ENCODE measurements at places on chromosomes 2 and 18. TPM values are rescaled to one million over a fixed set of nuclear protein-coding genes. Genes with fewer than 3 reads are reported as not detected.

GRCh38 chr18:9066817-9067306, 35.6 kb upstream of the NDUFV2 start:
- no peak for DNase-seq

GRCh38 chr2:6992794-6993228, 75.6 kb downstream of the RNF144A start:
- DNase-seq = no peak

- DNase-seq = no peak
These were observed 28.6 kb upstream of the CLASP1 start for GRCh38 chr2:121677855-121678254.

DNA sequence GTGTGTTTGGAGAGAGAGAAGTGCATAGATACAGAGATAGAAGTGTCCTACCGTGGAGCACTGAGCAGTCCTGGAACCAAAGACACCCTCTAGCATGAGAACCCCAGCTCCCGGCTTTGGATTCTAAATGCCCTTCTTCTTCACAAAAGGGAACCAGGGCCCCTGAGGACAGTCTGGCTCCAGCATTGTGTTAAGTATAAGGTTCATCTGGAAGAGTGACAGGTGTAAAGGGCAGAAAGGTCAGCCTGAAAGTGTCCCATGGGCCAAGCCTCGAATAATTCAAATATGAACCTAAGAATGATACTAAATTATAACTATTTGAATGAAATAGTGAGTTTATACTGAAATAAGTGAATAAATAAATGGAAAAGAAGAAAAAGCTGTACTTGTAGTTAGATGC, 109.7 kb downstream of the SNTG2 start:
- no peak for DNase-seq

DNA sequence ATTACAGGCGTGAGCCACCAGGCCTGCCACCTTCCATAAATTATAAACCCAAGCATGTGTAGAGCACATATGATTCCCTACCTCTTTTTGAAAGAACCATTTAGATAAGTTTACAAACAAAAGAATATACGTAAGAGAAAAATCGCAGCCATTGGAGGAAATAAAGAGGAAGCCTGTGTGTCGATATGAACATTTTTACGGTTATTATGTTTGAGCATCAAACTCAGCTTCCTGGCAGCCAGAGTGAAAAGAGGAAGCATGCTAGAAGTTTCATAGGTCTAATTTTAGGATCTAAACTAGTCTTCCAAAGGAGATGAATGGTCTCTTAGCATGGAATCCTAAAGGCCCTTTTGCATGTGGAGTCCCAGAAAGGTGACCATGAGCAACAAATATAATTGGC, 104.3 kb downstream of the PLB1 start:
- no peak for DNase-seq

The CTNNA2 gene
- total RNA-seq = not detected

The NCKAP5 gene
- total RNA-seq = not detected

The MOGAT1 gene
- not detected for total RNA-seq

Measured in activated CD4-positive, alpha-beta memory T cell treated with anti-CD3 and anti-CD28 coated beads, Interleukin-2, amount 10 ng/mL, durations not matched to agents 7 days and 5 days (primary cell).